ENCODE measurements at places on chromosomes 4 and X.

DNA sequence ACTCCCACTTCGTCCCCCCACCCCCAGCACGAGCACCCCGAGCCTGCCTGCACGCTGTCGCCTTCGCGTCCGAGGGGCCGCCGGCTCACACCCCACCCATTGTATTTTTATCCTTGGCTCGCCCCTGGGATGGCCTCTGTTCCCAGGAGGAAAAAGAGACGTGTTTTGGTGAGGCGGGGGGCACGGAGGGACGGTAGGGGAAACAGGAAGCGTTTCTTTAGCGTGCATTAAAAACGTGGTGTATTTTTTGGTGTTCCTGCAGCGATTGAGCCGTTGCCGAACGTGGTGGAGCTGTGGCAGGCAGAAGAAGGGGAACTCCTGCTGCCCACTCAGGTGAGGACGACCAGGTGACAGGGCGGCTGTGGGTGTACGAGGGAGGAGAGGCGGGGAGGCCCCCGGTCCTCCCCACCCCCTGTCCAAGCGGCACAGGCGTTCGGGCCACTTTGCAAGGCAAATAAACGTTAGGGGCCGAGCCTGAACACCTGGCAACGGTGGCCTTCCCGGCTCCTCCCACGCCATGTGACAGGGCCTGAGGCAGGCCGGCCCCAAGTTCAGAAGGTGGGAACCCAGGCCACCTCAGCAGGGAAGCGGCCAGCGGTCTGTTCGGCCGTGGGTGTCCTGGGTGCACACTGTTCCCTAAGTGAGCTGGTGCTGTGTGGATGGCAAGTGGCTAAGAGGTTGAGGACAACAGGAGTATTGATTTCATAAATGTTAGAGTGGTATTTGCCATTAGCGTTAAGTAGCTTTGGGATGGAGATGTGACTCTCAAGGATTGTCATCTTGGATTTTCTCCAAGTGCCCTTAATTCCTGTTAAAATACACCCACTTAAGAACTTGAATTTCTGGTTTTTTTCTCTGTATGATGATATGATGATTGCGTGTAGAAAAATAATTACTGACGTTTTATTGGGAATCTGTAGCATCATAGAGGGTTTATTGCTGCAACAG, 1.1 kb downstream of the TMEM131L start:
- H3K27ac ChIP-seq: peak overlapping the region; percentile 95
- DNase-seq: peak; percentile 24
- H3K36me3 ChIP-seq: peaks cover 36% of the 10 kb centered on the region
- H3K27me3 ChIP-seq: no peaks in the 10 kb centered on the region
- peaks cover 48% of the 10 kb centered on the region for H3K4me1 ChIP-seq
- H3K4me3 ChIP-seq: peak overlapping the region; percentile 95

- H3K4me3 ChIP-seq: no peak overlapping the region
- DNase-seq: no peak
- H3K36me3 ChIP-seq: no peaks in the 10 kb centered on the region
- H3K27ac ChIP-seq: no peak overlapping the region
These were observed 118.1 kb upstream of the EMCN start for GRCh38 chr4:100635899-100636298.

- no peaks in the 10 kb centered on the region for H3K27me3 ChIP-seq
- no peak overlapping the region for H3K4me3 ChIP-seq
- DNase-seq: no peak
- H3K4me1 ChIP-seq: no peaks in the 10 kb centered on the region
- H3K36me3 ChIP-seq: no peaks in the 10 kb centered on the region
These were observed 27.2 kb downstream of the HTR2C start for GRCh38 chrX:114611018-114611619.

- no peak for DNase-seq
- no peak overlapping the region for H3K4me3 ChIP-seq
- H3K27me3 ChIP-seq: no peaks in the 10 kb centered on the region
These were observed 1.4 kb downstream of the PLXNB3 start for GRCh38 chrX:153765138-153766079.

GRCh38 chr4:2442175-2442993, 23.6 kb downstream of the CFAP99 start:
- no peak overlapping the region for H3K4me3 ChIP-seq
- peaks cover 4% of the 10 kb centered on the region for H3K4me1 ChIP-seq
- no peaks in the 10 kb centered on the region for H3K36me3 ChIP-seq
- DNase-seq: no peak
- no peaks in the 10 kb centered on the region for H3K27me3 ChIP-seq
- peak overlapping the region; percentile 65 for H3K27ac ChIP-seq

GRCh38 chr4:82678051-82678450, 116.3 kb upstream of the TMEM150C start:
- peaks cover 4% of the 10 kb centered on the region for H3K4me1 ChIP-seq
- H3K27me3 ChIP-seq: peaks cover 7% of the 10 kb centered on the region
- no peak overlapping the region for H3K27ac ChIP-seq
- no peak overlapping the region for H3K4me3 ChIP-seq
- H3K36me3 ChIP-seq: no peaks in the 10 kb centered on the region
- no peak for DNase-seq

DNA sequence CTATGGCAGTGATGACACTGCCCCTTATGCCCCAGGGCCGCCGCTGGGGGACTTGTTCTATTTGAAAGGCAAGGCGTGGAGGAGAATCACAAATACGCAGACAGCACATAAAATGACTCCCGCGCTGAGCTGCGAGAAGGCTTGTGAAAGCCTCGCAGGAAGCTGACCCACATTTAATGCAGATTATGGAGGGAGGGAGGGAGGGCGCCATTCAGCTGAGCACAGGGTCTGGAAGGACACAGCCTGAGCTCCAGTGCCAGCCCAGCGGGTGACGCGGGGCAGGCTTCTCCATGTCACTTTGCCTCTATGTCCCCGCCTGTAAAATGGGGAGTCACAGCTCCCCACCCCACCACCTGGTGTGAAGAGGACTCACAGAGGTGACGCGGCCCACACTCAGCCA, 14.3 kb downstream of the ABLIM2 start:
- H3K27ac ChIP-seq: no peak overlapping the region
- peaks cover 3% of the 10 kb centered on the region for H3K4me1 ChIP-seq
- H3K27me3 ChIP-seq: peaks cover 9% of the 10 kb centered on the region
- H3K36me3 ChIP-seq: no peaks in the 10 kb centered on the region

DNA sequence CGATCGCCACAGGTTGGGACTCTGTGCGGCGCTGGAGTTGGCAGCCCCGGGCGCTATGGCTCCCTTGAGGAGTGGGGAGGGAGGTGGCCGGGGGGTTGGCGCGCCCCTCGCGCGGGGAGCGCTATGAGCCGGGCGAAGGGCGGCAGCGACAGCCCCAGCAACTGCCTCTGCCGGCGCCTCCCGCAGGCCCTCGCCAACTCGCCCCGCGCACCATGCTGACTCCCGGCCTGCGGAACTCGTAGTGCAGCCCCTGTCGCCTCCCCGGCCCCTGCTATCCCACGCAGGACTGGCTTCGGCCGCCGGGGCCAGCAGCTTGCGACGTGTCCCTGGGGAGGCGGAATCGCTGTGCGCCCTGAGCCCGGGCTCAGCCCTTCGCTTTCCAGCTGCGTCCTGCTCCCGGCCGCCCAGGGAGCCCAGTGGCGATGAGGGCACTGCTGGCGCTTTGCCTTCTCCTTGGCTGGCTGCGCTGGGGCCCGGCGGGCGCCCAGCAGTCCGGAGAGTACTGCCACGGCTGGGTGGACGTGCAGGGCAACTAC, 415 bp downstream of the SHISA3 start:
- peaks cover 71% of the 10 kb centered on the region for H3K27me3 ChIP-seq
- no peaks in the 10 kb centered on the region for H3K36me3 ChIP-seq
- peak overlapping the region; percentile 76 for H3K4me3 ChIP-seq
- H3K27ac ChIP-seq: no peak overlapping the region
- H3K4me1 ChIP-seq: peaks cover 23% of the 10 kb centered on the region
- DNase-seq: no peak

DNA sequence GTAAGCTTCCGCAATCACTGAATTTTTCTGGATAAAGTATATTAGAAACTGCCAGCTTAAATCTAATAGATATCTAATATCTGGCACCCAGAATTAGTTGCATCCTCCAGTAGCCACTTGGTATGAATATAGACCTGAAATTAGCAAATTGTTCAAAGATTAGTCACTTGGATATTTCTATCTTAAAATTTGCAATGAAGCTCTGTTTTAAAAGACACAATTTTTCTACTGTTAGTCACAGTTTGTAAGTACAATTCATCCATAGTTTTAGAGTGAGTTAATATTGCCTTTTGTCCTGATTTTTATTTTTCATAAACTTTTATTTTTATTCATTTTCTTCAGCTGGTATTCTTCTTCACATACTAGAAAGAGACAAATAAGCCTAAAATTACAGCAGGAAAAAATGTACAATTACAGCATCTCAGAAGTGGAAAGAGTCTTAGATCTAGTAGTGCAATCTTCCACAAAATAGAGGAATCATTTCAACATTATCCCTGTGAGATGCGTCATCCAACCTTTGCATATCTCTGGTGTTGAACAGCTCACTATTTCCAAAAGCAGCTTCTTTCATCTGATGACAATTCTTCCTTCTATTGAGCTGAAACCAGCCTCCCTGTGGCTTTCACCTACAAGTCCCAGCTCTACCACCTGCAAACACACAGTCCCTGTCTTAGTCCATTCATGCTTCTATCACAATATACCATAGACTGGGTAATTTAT, 190.0 kb upstream of the AR start:
- DNase-seq: no peak
- no peaks in the 10 kb centered on the region for H3K4me1 ChIP-seq
- no peak overlapping the region for H3K27ac ChIP-seq
- no peak overlapping the region for H3K4me3 ChIP-seq
- no peaks in the 10 kb centered on the region for H3K27me3 ChIP-seq

DNA sequence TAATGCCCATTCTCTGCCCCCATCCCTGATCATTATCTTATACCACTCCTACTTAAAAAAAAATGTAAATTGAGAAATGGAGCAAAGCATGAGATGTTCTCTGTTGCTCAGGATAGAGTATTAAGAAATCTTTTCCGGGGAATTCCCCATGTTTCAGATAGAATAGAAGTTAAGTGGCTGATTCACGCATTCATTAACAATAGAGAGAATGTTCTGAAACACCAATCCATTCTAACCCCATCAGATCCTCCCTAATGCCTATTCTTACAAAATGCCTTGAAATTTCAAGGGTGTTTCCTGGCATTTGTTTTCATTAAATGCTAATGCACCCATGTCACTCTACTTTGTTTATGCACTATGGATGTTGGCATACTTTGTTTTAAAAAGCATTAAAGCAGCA, 101.1 kb downstream of the AREG start:
- no peak for DNase-seq
- no peak overlapping the region for H3K4me3 ChIP-seq
- H3K27me3 ChIP-seq: peaks cover 6% of the 10 kb centered on the region

GRCh38 chr4:12615822-12616221, 868.3 kb downstream of the RAB28 start:
- H3K27me3 ChIP-seq: no peaks in the 10 kb centered on the region
- DNase-seq: no peak
- no peak overlapping the region for H3K4me3 ChIP-seq
- H3K36me3 ChIP-seq: no peaks in the 10 kb centered on the region
- H3K27ac ChIP-seq: no peak overlapping the region

GRCh38 chr4:8866421-8866820, 5.2 kb downstream of the HMX1 start:
- H3K4me1 ChIP-seq: peaks cover 3% of the 10 kb centered on the region
- H3K27me3 ChIP-seq: peaks cover 86% of the 10 kb centered on the region
- H3K36me3 ChIP-seq: no peaks in the 10 kb centered on the region
- no peak for DNase-seq
- H3K4me3 ChIP-seq: no peak overlapping the region
- H3K27ac ChIP-seq: no peak overlapping the region

DNA sequence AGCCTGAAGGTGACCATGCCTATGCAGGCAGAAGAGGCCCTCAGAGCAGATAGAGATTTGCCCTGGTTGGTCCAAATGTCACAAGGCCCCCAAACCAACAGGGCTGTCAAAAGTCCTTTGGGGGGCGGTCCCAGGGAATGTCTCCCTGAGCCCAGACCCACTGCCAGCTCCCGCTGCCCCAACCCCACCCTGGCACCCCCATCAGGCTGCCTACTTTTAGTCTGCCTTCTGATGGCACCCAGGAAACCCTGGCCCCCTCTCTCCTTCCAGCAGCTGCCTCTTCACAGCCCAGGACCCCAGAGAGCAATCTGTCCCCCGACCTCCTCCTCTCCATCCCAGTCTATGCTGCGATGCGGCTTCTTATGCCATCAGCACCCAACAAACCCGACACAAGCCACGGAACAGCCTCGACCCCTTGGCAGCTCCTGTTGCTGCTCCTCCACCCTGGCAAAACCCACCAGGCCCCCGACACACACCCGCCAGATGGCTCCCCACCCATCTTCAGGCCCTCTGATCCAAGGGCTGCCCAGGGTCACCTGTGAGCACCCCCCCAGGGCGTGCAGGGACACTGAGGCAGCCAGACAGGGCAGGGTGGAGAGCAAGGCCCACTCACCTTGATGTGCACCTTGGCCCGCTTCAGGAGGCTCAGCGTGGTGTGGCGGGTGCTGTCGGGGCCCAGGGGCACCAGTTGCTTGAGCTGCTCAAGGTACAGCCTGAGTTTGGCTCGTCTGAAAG, 9.9 kb downstream of the MXD4 start:
- no peak overlapping the region for H3K4me3 ChIP-seq
- no peaks in the 10 kb centered on the region for H3K27me3 ChIP-seq
- peaks cover 96% of the 10 kb centered on the region for H3K36me3 ChIP-seq
- DNase-seq: no peak
- no peak overlapping the region for H3K27ac ChIP-seq

GRCh38 chrX:135522878-135523693, 2.6 kb downstream of the INTS6L start:
- peak overlapping the region; percentile 98 for H3K4me3 ChIP-seq
- peak overlapping the region; percentile 99 for H3K27ac ChIP-seq
- peaks cover 25% of the 10 kb centered on the region for H3K4me1 ChIP-seq
- no peaks in the 10 kb centered on the region for H3K27me3 ChIP-seq

- H3K4me1 ChIP-seq: no peaks in the 10 kb centered on the region
- no peak overlapping the region for H3K4me3 ChIP-seq
- H3K36me3 ChIP-seq: no peaks in the 10 kb centered on the region
- no peak overlapping the region for H3K27ac ChIP-seq
- DNase-seq: no peak
These were observed 276.8 kb downstream of the ZNF674 start for GRCh38 chrX:46268412-46268811.

DNA sequence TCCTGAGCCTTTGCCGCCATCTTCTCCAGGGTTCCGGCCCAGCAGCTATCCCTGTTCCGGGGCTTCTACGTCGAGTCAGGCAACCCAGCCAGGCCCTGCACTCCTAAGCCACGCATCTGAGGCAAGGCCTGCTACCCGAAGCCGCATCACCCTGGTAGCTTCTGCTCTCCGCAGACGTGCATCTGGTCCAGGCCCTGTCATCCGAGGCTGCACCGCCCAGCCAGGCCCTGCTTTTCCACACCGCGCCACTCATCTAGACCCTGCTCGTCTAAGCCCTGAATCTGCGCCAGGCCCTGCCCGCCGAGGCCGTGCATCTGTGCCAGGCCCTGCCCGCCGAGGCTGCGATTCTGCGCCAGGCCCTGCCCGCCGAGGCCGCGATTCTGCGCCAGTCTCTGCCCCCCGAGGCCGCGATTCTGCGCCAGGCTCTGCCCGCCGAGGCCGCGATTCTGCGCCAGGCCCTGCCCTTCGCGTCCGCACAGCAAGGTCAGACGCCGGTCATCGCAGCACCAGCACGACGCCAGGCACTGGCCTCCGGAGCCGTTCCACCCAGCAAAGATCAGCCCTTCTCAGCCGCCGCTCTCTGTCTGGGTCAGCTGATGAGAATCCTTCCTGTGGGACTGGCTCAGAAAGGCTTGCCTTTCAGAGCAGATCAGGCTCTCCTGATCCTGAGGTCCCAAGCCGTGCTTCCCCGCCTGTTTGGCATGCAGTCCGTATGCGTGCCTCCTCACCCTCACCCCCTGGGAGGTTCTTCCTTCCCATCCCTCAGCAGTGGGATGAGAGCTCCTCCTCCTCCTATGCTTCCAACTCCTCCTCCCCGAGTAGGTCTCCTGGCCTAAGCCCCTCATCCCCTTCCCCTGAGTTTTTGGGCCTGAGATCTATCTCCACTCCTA, 75.1 kb downstream of the NUDT10 start:
- no peaks in the 10 kb centered on the region for H3K36me3 ChIP-seq
- no peak overlapping the region for H3K27ac ChIP-seq
- H3K4me3 ChIP-seq: no peak overlapping the region
- peaks cover 9% of the 10 kb centered on the region for H3K27me3 ChIP-seq
